Ascending aorta (tissue), 2 donors: ENCODE measurements at places on chromosomes 4 and X.

- no peak for DNase-seq
Observed at GRCh38 chr4:152100379-152101201, 339.8 kb upstream of the GATB start.

DNA sequence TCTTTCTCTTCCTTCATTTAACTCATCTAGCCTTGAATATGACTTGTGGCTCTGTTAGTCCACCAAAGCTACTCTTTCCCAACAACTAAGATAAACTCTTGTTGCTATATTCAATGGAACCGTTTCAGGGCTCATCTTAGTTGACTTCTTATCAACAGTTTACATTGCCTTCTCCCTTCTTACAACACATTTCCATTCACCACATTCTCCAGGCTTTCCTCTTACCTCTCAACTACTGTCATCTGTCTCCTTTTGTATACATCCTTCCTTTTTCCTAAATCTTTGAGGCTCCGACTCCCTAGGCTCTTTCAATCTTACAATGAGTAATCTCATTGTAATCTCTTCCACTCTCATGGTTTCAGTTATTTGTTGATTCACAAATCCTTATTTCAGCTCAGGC lies 58.5 kb downstream of the NCAPG start:
- no peak for DNase-seq

DNA sequence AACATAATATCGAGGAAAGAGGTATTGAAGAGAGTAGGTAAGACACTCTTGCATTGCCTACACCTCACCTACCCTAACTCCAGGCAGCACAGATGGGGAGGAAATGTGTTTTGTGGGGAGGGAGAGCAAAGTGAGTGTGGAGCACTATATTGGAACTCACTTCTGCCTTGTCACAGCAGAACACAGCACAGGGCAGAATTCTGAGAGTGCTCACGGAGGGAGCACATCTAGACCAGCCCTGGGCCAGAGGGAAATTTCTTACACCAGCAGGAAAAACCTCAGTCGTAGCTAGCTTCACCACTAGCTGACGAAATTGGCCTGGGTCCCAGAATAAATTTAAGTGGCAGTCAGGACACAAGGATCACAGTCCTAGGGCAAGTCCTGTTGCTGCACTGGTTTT lies 517.3 kb downstream of the TMA16 start:
- no peak for DNase-seq

GRCh38 chr4:138710297-138710696 lies 305.3 kb upstream of the NOCT start:
- no peak for DNase-seq

DNA sequence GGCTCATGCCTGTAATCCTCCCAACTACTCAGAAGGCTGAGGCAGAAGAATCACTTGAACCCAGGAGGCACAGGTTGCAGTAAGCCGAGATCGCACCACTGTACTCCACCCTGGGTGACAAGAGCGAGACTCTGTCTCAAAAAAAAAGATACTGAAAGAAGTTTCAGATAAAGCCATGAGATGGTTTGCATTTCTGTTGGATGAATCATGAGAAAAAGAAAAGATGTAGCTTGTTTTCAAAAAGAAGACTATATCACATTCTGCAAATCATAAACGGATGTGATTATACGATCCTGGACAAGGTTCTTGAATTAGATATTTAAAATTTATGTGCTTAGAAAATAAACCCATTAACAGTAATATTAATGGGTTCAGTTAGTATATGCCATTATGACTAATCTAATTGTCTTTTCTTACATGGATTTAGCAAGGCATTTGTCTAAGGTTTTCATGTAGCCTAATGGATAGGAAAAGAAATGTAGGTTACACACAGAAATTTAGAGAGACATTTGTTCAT lies 345.9 kb downstream of the SLC7A11 start:
- DNase-seq, result no peak

DNA sequence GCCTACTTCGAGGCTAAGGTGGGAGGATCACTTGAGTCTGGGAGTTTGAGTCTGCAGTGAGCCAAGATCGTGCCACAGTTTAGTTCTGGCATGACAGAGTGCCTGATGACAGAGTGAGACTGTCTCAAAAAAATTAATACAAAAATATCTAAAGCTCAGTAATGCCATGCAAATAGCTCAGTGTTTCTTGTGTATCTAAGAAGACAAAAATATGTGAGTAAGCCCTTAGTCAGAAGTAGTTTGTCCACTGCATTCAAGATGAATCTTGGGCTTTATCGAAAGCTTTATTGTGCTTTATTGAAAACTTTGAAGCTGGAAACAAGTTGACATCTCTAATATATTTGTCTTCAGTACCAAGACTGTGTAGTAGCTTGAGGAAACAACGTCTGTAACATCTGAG lies 115.9 kb downstream of the GPAT3 start:
- no peak for DNase-seq

DNA sequence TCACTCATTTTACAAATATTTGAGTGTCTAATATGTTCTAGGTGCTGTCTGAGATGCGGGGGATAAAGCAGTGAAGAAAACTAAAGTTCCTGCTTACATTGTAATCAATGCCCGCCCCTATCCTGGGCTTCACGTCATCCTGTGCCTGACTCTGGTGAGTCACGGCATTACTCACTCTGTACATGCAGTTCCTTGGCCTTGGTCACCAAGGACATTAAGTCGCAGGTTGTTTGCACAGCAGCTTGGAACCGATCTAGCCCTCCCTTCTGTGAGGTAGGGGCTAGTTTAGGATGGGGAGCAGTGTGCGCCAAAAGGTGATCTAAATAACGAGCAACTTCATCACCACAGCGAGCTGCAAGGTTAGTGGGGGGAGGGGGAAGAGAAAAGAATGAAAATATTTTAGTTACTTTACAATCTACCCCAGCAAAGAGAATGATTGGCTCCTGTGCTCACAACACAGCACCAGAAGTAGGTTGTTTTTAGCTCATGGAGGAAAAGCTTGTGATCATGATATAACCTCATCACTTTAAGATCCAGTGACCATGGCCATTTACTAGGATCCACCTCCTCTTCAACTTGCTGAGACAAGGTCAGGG lies 48.0 kb upstream of the HDAC8 start:
- DNase-seq, result peak; percentile 89

- no peak for DNase-seq
Observed at GRCh38 chr4:87662871-87663270, 12.8 kb downstream of the DMP1 start.

DNA sequence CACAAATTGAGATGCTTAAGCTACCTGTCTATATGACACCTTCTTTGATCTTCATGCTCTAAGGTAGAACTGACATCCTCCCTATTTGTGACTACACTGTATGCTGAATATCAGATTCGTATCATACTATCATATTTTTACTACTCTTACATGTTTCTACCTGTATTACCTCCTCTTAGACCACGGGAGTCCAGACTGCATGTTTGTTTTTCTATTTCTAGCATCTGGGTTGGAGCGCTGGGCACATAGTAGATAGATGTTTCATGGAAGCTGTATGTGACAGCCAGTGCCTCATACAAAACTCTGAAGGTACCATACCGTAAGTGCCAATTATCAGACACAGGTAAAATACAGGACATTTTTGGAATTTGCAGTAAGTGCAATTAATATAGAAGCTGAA lies 47.6 kb downstream of the ATP10D start:
- no peak for DNase-seq

- no peak for DNase-seq
Observed at GRCh38 chr4:79827283-79827682, 245.7 kb downstream of the ANTXR2 start.
